ENCODE measurements at places on chromosomes 2 and 18.

DNA sequence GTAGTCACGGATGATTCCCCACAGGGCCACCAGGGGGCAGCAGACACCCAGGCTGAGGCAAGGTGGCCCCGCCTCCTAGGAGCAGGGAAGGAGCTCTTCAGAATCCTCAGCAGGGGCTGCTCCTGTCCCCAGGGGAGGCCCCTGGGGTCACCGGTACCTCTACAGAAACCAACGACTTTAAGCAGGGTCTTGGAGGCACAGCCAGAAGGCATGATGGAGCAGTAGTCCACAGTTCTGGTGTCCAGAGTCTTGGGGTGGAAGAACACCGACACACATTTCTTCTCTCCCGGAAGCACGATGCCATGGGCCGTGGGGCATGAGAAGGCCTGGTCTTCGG, 11.5 kb downstream of the CFAP65 start:
- DNase-seq: peak; percentile 68

GRCh38 chr18:9150121-9150520, 13.5 kb downstream of the ANKRD12 start:
- DNase-seq: no peak

DNA sequence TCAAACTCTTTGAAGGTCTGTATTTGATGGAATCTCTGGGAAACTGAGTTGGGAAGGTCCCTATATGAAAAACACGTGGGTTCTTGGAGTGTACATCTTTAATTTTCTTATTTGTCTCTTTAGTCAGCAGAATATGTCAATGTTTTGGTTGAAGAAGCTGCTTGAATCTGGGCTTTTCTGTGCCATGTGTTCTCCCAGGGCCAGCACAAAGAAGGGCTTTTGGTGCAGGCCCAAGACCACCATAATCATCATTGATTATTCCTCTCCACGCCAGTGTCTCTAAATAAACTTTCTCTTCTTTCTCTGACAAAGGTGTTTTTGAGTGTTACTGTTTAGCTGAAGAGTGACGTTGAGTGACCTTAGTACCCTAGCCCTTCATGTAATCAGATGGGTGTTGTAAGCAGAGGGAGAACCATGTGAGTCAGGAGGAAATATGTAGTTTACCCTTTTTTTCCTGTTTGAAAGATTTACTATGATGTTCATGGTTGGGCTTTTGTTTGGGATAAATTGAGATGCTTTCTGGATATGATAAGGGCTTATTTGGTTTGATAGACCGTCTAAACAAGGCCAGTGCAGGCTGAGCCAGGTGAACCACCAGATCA, 11.6 kb upstream of the TNP1 start:
- DNase-seq: no peak

GRCh38 chr18:25164211-25164847, 187.6 kb downstream of the ZNF521 start:
- DNase-seq: no peak

- DNase-seq: no peak
These were observed 23.3 kb downstream of the MYO3B start for GRCh38 chr2:170201275-170201674.

- DNase-seq: no peak
These were observed 296.5 kb downstream of the NOL4 start for GRCh38 chr18:33928231-33928630.

Data from activated CD4-positive, alpha-beta T cell treated with anti-CD3 and anti-CD28 coated beads, Interleukin-2, amount 50 U/mL, for 4 hours (primary cell).